Upper lobe of right lung (tissue), 1 donor: ENCODE measurements at places on chromosomes 13 and 19. TPM values are rescaled to one million over a fixed set of nuclear protein-coding genes. Genes with fewer than 3 reads are reported as not detected.
A peak's percentile ranks its signal among the peaks of the same experiment; 100 is the strongest.

Gene ZSCAN4
- not detected for total RNA-seq

Gene CAPN12
- total RNA-seq: 14.4 TPM

- no peak for DNase-seq
These were observed 6.7 kb upstream of the LRCH1 start for GRCh38 chr13:46546084-46546768.

- DNase-seq: no peak
These were observed 3.5 kb upstream of the ZNF577 start for GRCh38 chr19:51891193-51891747.

- no peak for DNase-seq
These were observed 279.8 kb downstream of the DNAJC15 start for GRCh38 chr13:43303033-43303729.

Gene CLEC4G
- 1.4 TPM for total RNA-seq

DNA sequence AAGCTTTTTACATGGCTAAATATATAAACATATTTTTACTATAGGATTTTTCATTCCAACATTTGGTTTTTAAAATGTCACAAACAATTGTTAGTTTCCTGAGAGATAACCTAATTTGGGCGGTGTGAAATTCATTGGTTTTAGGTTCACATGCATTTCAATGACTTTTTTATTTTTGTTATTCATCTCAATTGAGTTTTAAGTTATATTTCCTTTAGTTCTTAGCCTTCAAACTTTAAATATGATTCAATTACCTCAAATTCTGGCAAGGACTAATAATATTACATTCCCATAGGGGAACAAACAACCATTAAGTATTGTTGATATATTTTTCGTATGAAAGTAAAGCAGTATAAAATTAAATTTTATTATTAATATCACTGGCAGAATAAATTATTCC lies 265.3 kb downstream of the SLITRK6 start:
- no peak for DNase-seq

Gene UBE2L5
- total RNA-seq: not detected

Gene ZNF730
- total RNA-seq: 0.81 TPM

- DNase-seq: no peak
These were observed 9.6 kb downstream of the PRR22 start for GRCh38 chr19:5774921-5775320.

Gene FLT1
- total RNA-seq: 72.4 TPM

GRCh38 chr19:6318772-6319171 lies 14.6 kb downstream of the ACER1 start:
- DNase-seq: no peak

Gene NLRP7
- total RNA-seq: not detected

Gene RNU6-9
- total RNA-seq: not detected

DNA sequence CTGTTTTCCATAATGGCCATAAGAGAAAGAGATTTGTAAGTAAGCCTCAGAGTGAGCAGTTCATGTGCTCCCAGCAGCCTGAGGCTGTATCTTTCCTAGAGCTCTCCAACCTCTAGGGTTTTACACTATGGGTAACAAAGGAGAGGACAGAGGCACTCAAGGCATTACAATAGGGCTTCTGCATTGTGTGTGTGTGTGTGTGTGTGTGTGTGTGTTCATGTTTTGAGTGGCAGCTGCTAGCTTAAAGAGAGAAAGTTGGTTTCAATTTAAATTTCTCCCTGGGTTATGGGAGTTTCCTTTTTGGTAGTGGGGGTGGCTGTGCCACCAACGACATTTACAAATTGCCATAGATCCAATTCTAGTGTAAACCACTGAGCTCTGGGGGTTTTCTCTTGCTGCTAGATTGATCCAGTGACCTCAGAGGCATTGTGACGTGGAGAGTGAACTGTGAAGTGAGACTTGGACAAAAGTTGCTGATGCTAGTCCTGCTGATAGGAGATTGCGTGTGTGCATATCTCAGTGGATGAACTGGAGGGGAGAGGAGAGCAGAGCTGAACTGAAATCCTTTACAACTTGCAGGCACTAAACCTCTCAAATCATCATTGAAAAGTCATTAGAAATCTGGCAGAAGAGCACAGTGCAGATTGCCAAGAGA lies 67.2 kb upstream of the OLFM4 start:
- no peak for DNase-seq

DNA sequence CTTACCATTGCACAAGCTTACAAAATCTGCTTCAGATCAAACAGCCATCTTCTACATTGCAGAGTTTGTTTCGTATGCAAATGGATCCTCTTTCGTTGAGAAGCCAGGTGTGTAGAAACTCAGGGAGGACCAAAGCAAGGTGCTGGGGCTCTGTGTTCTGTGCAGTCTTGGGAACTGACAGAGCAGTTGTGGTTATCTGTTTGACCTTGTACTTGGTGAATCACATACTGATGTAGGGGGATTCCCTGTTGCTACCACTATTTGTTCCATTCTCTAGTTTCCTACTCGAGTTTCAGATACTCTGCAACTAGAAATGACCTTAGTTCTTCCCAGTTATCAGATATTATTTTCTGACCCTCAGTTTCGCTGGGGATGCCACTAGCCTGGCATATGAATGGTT lies 95.2 kb upstream of the CLDN10 start:
- no peak for DNase-seq

DNA sequence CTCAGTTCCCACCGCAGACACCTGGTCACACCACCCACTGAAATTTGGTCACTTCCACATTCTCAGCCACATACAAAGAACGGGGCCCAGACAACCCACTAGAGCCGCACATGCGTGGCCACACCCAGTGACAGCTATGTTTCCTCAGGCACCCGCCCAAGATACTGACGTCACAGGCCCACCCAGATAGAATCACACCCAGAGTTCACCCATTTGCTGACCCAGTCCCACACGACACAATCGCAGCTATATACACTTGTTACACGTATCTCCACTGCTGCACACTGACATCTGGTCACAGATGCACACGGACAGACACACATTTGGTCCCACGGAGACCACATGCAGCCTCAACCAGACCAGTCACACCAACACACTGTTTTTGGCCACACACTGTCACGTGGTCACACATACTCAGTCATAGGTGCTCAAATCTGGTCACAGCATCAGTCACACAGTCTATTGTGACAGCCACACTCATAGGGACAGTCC lies 2.9 kb downstream of the NUMBL start:
- peak; percentile 79 for DNase-seq

- DNase-seq: no peak
These were observed 7.6 kb downstream of the MBD3L2B start for GRCh38 chr19:7013678-7014077.

Gene ERCC2
- 13.7 TPM for total RNA-seq

Gene DHDH
- total RNA-seq: 3.0 TPM

DNA sequence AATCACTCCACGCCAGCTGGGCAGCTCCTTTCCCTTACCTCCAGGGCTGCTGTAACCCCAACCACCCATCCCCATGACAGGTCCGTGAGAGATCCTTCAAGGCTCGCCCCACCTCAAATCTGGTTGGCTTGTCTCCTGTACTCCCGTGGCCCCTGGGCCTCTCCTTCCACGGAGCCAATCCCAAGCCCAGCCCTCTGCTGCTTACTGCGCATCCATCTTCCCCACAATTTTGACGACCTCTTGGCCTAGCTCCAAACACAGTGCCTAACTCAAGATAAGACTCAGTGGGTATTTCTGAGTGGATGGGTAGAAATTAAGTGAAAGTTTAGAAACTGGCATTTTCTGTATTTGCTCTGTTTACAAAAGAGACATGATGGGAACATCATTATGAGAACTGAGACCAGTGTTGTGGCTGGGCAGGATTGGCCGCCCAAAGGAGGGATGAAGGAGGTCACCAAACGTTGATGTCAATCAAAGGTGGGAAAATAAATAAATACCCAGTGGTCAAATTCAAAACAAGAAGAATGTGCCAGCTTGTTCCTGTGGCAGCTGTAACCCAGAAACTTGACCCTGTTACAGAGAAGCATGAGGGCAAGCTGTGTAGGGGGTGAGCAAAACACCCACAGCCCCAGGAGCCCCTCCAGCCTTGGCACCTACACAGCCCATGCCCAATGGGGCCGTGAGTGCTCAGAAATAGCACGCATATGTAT lies 162.2 kb downstream of the ABCC4 start:
- no peak for DNase-seq
